CD4-positive, alpha-beta T cell treated with Interleukin-2 at 100 ng/mL for 4 hours (primary cell): ENCODE measurements at places on chromosomes 5 and 9.
A peak's percentile ranks its signal among the peaks of the same experiment; 100 is the strongest.

GRCh38 chr5:150836703-150837102 is 9.6 kb upstream of the IRGM start:
- no peak for DNase-seq

GRCh38 chr5:171907725-171908343 is 98.6 kb downstream of the FBXW11 start:
- peak; percentile 70 for DNase-seq

DNA sequence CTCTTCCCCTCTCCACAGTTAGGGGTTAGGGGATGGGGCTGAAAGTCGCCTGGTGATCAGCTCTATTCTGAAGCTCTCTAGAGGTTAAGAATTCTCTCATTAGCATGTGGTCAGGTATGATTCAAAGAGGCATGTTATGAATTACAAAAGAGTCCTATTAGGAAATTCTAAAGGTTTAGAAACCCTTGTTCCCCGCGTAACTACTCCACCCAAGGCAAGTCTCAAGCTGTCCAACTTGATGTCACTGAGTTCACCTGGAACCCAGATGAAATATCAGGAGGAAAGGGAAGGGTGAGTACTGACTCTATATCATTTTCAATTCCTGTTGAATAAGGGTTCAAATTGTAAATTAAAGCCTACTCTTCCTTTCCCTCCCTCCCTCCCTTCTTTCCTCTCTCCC is 18.1 kb upstream of the RNF145 start:
- DNase-seq: no peak

GRCh38 chr5:137606401-137606800 is 107.3 kb upstream of the SPOCK1 start:
- DNase-seq: no peak

GRCh38 chr5:69484891-69485290 is 7.7 kb upstream of the OCLN start:
- no peak for DNase-seq

DNA sequence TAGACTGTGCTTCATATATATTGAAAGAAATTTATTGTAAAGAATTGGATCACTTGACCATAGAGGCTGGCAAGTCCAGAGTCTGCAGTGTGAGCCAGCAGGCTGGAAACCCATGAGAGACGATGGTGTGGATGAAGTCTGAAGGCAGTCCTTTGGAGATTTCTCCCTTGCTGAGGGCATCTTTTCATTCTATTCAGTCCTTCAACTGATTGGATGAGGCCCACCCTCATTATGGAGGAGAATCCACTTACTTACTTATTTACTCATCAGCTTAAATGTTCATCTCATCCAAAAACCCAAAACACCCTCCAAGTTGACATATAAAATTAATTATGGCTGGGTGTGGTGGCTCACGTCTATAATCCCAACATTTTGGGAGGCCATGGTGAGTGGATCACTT is 62.1 kb downstream of the MCTP1 start:
- DNase-seq: no peak

- DNase-seq: peak; percentile 80
Observed at GRCh38 chr9:36036780-36037548, at the start of gene RECK. Gene RECK, plus strand, starts transcription at chr9:36036913. Its CDS starts 86 bp downstream, at chr9:36036999.

GRCh38 chr5:159184236-159184635 is 25.1 kb downstream of the RNF145 start:
- no peak for DNase-seq

DNA sequence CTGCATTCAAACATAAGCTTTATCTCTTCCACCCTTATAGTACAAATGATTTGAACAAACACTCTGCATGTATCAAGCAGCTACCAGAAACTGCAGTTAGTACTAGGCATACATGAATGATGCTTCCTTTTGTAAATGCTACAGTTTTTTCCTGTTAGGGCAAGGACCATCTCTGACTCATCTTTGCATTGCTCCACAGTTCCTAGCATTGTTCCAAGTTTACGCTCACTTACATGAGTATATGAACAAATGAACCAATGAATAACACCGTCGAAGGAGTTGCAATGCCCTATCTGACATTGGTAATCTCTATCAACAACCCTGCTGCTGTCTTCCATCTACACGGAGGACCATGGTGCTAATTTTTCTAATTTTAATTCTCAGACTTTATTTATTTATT is 2.1 kb upstream of the ALDH7A1 start:
- DNase-seq: no peak

DNA sequence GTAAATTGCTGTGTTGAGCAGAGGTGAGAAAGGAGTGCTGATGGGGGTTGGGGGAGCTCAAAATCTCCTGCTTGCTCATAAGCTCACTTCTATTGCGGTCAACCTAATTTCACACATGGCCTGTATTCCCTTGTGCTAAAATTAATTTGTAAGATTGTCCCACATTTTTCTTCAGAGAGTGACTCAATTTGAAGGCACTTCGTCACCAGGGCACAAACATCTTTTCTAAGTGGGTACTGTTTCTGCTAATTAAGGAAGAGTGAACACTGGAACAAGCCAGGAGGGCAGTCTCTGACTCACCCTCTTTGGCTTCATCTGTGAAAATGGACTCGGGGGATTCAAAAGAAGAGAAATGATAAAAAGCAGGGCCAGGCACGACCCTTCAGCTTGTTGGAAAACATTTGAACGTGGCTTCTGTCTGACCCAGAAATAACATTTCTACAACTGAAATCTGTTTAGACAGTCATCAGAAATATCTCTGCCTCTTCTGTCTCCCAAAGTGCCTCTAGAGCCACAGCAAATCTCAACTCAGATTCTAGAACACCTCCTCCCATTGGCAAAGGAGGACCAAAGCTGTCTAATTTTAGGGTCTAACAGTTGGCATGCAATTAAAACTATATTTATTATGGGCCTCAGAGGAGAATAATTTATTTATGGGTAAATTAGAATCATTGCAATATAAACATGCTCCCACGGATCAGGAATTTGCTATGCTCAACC is 49.8 kb downstream of the FEM1C start:
- DNase-seq: no peak

- DNase-seq: no peak
Observed at GRCh38 chr9:94649100-94649819, 9.9 kb upstream of the FBP1 start.

DNA sequence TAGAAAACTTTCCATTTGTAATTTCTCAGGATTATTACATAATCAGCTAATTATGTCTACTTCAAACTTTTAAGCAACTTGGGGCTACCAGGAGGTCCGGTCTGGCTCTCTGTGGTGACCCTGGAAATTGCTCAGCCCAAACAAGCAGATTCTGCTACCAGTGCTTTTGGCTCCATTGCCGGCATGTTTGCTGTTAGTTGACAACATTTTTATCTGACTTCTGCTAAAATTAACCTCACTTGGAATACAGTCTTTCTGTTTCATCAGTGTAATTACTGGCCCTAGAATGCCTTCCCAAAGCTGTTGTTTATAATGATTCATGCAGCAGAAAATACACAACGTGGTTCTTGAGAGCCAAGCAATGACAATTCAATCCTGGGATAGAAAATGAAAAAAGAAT is 38.5 kb upstream of the FAM81B start:
- no peak for DNase-seq

DNA sequence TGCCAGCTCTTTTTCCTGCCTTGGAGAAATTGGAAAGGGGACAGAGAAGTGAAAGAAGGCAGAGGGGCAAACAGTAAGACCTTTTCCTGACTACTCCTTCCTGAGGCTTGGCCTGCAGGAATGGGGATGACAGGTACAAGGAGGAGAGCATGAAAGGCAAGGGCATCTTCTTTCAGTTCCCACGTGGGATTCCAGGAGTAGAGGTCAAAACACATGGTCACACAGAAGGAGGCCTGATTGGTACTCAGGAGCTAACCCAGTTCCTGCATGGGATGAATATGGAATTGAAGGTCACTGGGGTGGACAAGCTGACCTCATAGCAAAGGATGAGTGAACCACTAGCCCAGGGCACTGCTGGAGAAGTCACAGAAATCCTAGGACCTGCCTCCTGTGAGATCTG is 112.5 kb upstream of the ZNF366 start:
- DNase-seq: no peak

DNA sequence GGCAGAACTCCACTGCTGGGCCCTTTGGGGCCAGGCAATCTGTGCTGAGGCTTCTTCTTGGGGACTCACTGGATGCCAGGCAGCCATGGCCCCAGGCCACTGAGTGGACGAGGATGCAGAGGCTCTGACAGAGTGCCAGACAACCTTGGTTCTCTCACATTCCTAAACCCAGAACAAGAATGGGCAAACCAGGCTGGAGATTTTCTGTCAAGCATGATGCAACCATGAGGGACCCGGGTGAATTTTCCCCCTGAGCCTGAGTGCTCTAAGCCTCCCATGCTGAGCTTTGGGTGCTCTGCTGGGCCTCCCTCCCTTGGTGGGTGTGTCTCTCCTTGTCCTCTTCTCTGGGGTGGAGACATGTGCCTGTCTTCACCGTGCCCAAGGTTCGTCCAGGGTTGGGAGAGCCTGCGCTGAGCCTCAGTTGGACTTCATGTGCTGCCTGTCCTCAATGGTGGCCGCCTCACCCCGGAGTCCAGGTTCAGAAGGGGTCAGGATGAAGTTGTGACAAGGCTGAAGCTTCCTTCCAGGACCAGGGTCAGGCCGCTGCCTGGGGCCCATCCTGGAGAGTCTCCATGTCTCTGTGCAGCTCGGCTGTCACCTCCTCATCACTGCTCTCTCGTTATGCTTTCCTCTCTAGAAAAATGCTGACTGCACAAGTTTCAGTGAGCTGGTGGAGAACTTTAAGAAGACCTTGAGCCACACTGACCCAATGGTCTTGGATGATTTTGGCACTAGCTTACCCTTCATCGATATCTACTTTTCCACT is 24.1 kb downstream of the PITX1 start:
- no peak for DNase-seq

DNA sequence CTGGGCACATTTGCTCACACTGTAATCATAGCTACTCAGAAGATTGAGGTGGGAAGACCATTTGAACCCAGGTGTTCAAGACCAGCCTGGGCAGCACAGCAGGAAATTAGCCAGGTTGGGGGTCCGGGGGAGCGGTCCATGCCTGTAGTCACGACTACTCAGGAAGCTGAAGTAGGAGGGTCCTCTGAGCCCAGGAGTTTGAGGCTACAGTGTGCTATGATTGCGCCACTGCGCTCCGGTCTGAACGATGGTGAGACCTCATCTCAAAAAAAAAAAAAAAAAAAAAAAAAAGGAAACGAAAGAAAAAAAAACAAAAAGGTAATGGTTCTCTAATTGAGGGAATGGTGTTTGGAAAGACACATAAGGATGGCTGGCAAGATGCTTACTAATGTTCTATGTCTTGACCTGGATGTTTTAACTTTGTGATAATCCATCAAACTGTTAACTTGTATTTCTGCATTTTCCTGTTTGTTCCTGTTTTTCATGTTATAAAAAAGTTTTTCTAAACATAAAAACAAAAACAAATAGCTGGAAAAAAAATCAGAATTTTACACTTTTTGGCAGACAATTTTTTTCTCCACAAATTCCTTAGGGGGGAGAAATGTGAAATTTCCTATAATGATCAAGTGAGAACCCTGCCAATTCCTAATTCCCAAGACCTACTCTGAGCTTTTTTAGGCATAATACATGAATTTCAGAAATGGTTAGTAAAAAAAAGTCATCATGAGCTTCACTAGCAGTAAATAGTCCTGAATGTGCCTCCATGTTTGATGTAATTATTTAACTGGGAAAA is 96.9 kb downstream of the DENND1A start:
- no peak for DNase-seq

- no peak for DNase-seq
Observed at GRCh38 chr9:109953300-109953699, 173.3 kb downstream of the PALM2AKAP2 start.

GRCh38 chr9:114112325-114112724 is 13.2 kb upstream of the KIF12 start:
- no peak for DNase-seq
